ENCODE measurements at places on chromosomes 7 and 10.

- no peak for DNase-seq
Measured at GRCh38 chr7:82740246-82740848, 296.8 kb upstream of the CACNA2D1 start.

GRCh38 chr10:51656503-51656902 is 42.9 kb downstream of the CSTF2T start:
- DNase-seq = no peak

- DNase-seq = no peak
Measured at GRCh38 chr7:92228100-92228499, 17.6 kb downstream of the KRIT1 start.

DNA sequence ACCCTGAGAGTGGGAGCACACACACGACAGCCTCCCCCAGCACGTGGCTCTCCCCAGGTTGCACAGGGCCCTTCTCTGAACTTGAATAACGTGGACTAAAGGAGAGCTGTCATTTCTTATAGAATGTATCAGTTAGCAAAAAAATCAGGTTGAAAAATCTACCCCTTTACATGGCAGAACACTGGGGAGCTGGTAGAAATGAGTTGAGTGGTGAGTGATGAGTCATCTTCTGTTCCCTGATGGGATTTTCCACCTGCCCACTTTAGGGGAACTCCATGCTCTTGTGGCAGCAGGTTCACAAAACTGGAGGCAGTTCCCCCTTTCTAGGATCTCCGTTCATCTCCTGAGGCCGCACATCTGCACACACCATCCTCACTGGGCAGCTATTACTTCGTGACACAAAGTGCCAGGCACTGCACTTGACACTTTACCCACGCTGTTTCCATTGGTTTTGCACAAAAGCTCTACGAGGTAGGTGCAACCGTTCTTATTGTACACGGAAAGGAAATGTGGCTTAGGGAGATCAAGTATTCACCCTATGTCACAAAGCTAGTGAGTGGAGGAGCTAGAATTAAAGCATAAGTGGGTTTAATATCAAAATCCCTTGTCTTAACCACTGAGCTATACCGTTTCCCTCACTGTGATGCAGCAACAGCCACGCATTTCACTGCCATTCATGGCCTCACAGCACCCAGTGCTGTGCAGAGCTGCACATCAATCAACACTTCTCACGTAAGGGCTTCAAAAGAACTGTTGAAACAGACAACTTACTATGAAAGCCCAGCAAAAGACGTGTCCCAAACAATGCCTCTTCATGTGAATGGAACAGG is 80.2 kb downstream of the RNF216 start:
- peak; percentile 29 for DNase-seq

- DNase-seq = no peak
Measured at GRCh38 chr10:126060261-126060931, 164.0 kb downstream of the FANK1 start.

DNA sequence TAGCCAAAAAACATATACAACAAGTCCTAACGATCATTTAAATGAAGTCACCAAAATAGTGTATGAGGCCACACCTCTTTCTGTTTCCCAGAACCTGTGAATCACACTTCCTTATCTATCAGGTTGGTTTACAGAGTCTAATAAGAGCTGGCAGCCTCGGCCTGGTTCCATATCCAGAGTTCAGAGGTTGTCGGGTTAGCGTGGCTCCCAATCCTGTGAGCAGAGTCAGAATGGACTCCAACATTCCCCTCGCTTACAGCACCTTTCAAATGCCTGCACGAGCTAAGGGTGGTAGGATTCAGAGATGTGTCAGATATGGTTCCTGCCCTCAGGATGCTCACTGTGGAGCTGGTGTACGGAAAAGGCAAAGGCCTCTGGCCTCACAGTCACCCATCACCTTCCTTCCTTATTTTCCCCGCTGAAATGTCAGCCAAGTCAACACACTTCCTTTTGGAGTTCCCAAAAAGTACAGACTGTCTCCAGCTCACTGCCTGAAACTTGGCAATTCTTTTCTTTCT is 6.0 kb downstream of the IL15RA start:
- DNase-seq = no peak

GRCh38 chr7:92754919-92755581 is 81.3 kb downstream of the CDK6 start:
- no peak for DNase-seq

DNA sequence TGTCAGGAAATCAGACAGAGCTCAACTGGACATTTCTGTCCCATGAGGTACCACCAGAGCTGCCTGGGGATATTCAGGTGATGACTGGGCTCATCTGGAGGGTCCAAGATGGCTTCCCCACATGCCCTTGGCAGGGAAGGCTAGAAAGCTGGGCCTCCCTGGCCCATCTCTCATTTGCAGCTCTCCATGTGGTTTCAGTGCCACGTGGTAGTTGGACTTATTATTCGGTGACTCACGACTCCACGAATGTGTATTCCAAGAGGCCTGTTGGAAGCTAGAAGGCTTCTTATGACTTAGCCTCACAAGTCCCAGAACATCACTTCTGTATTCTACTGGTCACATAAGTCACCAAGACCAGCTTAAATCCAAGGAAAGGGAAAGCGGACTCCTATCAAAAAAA is 22.8 kb downstream of the NSMCE4A start:
- no peak for DNase-seq

GRCh38 chr10:71244431-71245419 is 32.4 kb downstream of the UNC5B start:
- no peak for DNase-seq

DNA sequence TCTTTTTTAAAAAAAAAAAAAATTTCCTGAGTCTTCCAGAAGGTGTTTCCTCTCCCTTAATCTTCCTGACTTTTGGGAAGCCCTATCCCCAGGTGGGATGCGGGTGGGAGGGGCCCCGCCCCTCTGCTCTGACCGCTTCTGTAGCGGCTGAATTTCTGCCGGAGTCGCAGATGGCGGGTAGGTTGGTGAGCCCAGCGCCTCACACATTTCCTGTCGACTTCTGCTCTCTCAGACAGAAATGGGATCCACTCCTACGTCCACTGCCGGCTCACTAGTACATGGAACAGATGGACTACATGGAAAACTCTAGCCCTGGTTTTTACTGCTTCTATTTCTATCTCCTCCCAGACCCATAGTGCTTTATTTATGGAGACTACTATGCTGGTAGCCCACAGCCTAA is 90.9 kb downstream of the NEUROD6 start:
- no peak for DNase-seq

GRCh38 chr10:99435986-99436638 is 5.7 kb upstream of the GOT1 start:
- no peak for DNase-seq

GRCh38 chr10:49620286-49620810 is 6.5 kb downstream of the CHAT start:
- DNase-seq = no peak

GRCh38 chr7:35501681-35502080 is 193.3 kb downstream of the HERPUD2 start:
- no peak for DNase-seq

- DNase-seq = no peak
Measured at GRCh38 chr7:36192053-36192824, 39.2 kb downstream of the EEPD1 start.

- DNase-seq = no peak
Measured at GRCh38 chr10:86958116-86958900, at the start of gene SNCG. TSS of gene SNCG (plus strand) at chr10:86958599. CDS start at chr10:86958698, 99 bp downstream.

GRCh38 chr7:47738563-47739166 is 156.8 kb upstream of the TNS3 start:
- DNase-seq = no peak

- no peak for DNase-seq
Measured at GRCh38 chr10:11242443-11243387, 225.0 kb downstream of the CELF2 start.

DNA sequence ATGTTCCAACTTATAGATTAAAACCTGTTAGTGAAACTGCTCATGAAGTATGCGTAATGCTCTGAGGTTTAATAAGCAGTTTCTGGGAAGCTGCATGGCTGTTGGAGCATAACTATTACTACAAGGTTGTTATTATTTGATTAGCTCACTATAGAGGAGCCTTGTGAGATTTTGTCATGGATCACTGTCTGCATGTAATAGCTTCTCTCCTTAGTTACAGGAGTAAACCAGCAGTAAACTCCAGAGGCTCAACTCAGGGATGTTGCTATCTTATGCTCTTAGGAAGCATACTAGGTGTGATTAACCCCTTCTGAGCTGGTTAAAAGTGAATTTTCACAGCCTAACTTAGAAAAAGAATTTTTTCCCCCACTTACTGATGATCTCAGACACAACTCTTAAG is 63.6 kb upstream of the IFRD1 start:
- no peak for DNase-seq

DNA sequence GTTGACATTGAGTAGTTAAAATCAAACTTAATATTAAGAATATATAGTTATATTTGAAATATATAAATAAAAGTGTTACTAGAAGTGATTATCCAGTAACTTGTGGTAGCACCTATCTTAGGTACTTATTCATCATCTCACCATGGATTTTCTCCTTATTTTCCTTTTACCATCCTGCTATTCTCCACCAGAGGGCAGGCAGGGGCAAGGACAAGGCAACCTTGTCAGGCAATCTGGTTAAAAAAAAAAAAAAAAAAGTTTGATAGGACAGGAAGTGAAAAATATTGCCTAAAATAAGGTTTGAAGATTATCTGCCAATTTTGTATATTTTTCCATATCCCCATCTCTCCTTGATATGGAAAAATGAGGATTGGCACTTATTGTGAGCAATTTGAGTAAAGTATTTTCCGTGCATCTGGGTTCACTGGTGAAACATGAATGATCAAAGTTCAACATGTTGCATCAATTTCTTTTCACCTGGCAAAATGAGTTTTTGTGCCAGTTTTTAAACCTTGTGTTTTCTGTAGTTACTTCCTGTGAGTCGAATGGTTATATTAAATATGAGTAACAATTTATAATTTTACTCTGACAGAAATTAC is 256.7 kb downstream of the AGMO start:
- no peak for DNase-seq

- no peak for DNase-seq
Measured at GRCh38 chr7:100555701-100556100, 16.7 kb downstream of the AGFG2 start.

GRCh38 chr7:24800073-24800472 is 42.8 kb upstream of the GSDME start:
- no peak for DNase-seq

DNA sequence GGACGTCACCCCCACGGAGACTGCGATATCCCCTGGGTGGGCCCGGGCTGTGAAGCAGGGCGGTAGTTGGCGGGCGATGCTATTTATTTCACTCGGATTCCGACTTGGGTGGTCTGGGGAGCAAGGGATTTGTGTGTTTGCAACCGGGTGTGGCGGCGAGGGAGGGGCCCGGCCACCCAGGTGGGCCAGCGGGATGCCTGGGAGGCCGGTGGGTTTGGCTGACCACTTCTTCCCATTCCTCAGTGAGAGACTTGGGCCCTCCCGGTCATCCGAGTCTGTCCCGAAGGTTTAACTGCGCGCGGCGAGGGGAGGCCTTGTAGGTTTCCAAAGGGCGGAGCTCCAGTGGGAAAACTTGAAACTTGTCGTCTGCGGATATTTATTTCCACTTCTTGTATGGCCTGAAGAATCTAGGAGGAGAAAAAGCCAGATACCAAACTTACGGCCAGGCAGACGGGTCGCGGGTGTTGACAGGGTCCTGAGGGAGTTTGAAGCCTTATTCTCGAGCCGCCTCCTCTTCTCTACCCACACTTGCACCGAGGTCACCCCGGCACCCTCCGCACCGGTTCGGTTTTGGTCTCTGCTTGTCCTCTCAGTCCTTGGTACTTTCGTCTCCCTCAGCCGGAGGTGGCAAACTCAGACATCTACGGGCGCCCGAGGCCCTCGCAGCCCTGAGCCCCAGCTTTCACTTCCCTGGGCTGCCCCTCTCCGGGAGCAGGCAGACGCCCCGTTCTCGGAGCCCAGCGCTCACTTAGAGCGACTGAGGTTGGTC is 17.9 kb downstream of the ZNF316 start:
- DNase-seq = no peak

DNA sequence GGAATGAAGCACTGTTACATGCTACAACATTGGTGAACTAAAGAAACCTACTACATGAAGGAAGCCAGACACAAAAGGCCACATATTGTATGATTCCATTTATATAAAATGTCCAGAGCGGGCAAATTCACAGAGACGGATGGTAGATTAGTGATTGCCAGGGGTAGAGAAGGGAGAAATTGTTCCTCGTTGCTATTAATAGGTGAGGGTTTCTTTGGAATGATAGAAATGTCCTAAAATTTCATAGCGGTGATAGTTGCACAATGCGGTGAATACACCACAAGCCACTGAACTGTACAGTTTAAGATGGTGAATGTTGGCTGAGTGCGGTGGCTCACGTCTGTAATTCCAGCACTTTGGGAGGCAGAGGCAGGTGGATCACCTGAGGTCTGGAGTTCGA is 29.0 kb downstream of the DENND2A start:
- no peak for DNase-seq

Data from stimulated activated CD4-positive, alpha-beta T cell treated with anti-CD3 and anti-CD28 coated beads, Interleukin-1b, Interleukin-23, amount 100 ng/mL, for 1 hour (primary cell).